ENCODE measurements at places on chromosomes 7 and 10.
A peak's percentile ranks its signal among the peaks of the same experiment; 100 is the strongest.

GRCh38 chr7:91880016-91880412, 488 bp downstream of the MTERF1 start:
- DNase-seq: no peak

DNA sequence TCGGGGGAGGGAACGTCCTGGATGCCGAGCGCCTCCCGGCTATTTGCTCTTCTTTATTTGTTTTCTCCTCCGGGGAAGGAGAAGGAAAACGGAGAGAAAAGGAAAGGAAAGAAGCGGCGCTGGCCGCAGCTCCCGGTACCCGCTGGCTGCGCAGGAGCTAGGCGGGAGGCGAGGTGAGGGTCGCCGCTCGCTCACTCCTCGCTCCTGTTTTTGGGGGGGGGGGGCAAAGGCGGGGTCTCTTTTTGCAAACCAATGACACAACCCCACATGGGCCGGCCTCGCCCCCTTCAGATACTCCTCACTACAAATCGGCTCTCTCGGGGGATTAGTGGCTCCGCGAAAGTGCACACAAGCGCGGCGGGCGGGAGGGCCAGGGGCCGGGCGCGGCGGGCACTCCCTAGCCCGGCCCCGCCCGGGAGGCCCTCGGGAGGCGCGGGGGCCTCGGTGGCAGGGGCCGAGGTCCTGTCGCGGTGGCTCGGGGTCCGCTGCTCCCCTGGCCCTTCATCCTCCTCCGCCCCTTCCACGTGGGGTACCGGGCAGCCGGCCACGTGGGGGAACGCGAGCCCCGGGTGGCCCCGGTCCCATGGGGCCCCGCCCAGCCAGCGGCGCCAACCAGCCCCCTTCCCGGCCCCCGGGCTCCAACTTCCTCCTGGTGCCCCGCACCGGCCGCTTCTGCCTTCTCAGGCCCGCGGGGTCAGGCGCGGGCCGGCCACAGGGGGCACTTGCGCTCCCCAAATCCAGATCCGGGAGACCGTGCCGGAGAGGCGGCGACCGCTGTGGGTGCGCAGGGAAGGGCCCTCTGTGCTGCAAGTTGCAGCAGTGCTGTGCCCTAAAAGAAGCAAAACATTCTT, 718 bp upstream of the CTBP2 start:
- DNase-seq: peak; percentile 37

- no peak for DNase-seq
Observed at GRCh38 chr10:124384172-124384571, 34.6 kb downstream of the OAT start.

GRCh38 chr10:62560201-62560819, 186.1 kb downstream of the ZNF365 start:
- DNase-seq: no peak

DNA sequence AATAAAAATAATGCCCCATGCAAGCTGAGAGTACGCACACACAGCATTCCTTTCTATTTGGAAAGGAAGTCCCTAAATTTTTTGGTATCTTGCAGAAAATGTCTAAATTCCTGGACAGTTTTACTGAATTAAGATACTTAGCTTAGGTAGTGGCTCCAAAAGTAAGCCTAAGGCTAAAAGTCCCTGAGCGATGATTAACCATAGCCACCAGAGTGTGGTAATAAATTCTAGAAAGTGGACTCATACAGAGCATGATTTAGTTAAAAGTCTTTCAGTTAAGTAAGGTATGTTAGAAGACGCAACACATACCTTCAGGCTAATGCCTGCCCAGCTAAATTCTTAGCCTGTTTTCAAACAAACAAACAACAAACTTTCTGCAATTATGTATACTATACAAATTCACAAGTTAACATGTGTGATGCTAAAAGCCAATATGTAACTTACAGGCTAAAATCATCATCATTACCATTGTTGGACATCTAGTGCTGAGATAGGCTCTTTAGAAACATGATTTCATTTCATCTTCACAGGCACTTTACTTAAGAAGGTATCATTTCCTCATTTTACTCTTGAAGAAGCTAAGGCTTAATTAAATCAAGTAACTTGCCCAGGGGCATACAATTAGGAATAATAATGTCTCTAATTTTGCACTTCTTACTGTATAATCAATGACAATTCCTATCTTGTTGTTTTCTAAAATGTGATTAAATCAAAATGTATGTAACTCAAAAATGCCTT, 261.4 kb upstream of the YAE1 start:
- DNase-seq: no peak

- no peak for DNase-seq
Observed at GRCh38 chr7:1176891-1177373, 16.9 kb upstream of the ZFAND2A start.

DNA sequence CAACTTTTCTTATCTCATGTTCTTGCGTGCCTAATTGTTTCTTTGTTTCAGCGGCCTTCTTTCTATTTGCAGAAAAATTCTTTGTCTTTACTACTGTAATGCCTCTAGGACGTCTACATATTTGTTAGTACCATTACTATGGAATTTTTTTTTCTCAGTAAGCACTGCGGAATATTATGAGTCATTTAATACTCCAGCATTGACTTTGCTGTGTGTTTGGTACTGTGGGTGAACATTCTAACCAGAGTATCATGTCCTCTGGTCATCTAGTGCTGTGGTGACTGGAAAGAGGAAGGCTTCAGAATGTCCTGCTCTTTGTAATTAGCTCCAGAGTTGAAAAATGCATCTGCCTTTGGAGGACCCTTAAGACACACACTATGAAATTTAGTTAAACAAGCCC, 58.5 kb upstream of the FERD3L start:
- DNase-seq: no peak

GRCh38 chr7:34749446-34749845, 91.4 kb downstream of the NPSR1 start:
- DNase-seq: no peak

GRCh38 chr10:75283671-75284470, 48.1 kb upstream of the COMTD1 start:
- no peak for DNase-seq

- no peak for DNase-seq
Observed at GRCh38 chr10:34826221-34826620, 11.1 kb upstream of the PARD3 start.

DNA sequence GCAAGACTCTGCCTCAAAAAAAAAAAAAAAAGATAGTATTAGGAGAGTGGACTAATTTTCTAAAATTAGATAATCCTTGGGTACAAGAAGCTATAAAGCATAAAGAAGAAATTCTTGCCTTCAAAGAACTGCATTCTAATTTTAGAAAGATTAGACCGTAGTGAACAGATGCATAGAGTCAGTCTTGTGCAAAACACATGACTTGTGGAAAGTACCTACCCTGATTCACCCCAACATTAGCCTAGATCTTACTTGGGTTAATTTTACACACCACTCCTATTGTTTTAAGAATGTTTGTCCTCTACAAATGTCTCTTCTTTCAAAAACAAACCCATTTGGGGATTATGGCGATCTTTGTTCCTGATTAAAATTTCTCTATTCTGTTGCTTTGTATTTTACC, 38.9 kb upstream of the SP8 start:
- no peak for DNase-seq

DNA sequence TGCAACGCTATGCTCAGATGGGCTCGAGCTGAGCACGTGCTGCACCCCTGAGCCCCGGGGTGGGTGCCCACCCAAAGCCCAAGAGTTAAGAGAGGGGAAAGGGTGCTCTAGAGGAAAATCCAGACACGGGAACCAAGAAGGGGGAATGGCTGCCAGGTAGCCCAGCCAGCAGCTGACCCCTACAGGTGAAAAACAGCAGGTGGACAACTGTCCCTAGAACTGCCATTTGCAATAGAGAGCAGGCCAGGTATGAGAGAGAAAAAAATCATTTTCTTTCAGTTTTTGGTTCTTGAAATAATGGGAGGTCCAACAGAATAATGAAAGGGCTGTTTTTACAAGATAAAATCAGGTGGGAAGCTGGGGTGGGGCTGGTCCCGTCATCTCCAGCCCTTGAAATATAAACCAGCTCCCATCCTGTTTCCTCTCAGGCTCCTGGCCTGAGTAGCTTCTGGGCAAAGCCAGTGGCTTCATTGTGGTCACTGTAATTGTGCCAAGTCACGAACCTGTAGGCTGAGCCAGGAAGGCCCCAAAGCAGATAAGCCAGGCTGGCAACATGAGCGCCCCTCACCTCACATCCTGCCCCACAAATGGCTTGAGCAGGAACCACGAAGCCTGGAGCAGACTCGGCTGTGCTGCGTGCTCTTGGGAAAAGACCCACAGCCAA, 257.8 kb downstream of the SNX10 start:
- DNase-seq: no peak

GRCh38 chr7:137768366-137768765, 78.4 kb downstream of the DGKI start:
- DNase-seq: no peak

DNA sequence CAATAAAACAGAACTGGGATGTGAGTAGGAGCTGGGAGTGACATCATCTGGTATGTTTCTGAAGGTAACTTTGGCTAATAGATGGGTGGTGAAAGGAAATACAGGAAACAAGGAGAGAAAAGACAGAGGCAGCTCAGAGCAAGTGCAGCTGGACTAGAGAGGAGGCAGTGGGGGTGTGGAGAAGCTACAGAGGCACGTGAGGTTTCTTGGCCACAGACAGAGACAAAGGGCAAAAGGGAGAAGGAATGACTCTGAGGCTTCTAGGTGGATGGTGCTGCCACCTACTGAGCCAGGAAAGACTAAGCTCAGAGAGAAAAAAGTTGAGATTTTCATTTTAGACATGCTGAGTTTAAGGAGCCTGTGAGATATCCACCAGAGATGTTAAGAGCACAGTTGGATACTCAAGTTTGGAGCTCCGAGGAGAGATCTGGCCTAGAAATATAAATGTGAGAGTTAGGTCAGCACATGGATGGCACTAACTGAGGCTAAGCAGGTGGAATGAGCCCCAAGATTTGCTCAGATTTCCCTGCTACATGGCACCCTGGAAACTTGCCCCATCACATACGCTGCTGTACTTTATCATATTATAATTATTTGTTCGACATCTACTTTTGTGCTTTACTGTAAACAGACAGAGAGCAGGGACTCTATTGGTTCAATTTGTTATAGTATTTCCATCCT, 293.0 kb upstream of the IMMP2L start:
- DNase-seq: no peak

- no peak for DNase-seq
Observed at GRCh38 chr7:155202106-155202871, 95.4 kb upstream of the INSIG1 start.

DNA sequence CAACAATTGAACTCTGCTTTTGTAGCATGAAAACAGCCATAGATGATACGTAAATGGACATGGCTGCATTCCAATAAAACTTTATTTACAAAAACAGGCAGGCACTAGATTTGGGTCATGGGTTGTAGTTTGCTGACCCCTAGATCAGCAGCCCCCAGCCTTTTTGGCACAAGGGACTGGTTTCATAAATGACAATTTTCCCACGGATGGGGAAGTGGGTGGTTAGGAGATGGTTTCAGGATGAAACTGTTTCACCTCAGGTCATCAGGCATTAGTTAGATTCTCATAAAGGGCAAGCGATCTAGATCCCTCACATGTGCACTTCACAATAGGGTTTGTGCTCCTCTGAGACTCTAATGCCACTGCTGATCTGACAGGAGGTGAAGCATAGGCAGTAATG, 16.5 kb upstream of the ANK3 start:
- no peak for DNase-seq

GRCh38 chr7:34311591-34311990, 346.4 kb upstream of the NPSR1 start:
- no peak for DNase-seq

GRCh38 chr10:58299580-58299979, 30.6 kb downstream of the CISD1 start:
- DNase-seq: no peak

DNA sequence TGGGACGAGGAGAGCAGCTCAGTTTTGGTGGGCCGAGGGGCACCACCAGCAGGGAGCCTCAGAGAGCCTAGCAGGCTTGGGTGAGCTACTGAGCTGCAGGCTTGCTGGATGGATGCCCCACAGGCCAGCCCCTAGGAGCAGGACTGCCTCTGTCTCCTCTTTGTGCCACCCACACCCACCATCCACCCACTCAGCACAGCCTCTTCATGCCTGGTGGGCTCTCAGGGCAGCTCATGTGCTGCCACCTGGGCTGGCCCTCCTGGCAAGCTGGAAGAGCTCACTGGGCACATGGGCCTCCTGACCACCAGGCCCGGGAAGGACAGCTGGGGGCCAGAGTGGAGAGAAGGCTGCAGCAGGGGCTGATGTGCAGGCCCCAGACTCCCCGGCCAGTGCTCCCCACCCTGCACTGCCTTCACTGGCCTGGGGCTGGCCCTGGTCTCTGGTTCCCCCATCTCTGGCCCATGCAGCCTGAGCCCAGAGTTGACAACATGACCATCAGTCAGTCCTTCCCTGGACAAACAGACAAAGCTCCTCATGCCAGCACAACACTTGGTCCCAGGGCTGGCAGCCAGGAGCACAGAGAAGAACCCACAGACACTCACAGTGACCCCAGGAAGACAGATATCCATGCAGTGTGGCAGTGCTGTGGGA, 8.2 kb downstream of the RASGEF1A start:
- DNase-seq: no peak

- DNase-seq: no peak
Observed at GRCh38 chr7:120413164-120413563, 140.2 kb downstream of the KCND2 start.

DNA sequence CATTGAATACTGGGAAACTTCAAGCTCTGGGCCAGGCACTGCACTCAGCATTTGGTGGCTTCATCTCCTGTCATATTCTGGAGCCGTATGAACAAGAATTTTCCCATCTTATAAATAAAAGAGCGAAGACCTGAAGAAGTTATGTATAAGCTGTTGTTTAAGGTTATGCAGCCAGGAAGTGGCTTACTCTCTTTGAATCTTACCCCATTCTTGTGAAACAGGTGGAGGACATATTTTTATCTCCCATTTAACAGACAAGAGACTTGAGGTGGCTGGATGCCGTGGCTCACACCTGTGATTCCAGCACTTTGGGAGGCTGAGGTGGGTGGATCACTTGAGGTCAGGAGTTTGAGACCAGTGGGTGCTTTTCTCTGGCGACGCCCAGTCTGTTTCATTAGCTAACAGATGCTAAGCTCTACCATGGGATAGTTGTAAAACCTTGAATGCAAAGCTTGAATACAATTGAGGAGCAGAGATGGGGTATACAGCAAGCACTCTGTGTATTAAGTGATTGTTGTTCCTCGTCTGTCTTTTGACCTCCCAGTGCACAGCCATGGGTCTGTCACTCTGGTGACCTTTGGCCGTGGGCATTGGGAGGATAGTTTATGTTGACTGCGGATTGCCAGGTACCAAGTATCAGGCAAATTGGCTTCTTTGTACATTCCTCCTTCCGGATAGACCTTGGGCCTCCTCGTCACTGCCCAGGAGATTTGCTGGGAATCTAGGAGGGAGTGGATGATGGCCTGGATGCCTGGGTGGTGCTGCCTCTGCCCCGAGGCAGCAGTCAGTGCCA, 85.8 kb downstream of the GRK5 start:
- no peak for DNase-seq

- DNase-seq: no peak
Observed at GRCh38 chr10:114538181-114538906, 119.7 kb downstream of the ABLIM1 start.

DNA sequence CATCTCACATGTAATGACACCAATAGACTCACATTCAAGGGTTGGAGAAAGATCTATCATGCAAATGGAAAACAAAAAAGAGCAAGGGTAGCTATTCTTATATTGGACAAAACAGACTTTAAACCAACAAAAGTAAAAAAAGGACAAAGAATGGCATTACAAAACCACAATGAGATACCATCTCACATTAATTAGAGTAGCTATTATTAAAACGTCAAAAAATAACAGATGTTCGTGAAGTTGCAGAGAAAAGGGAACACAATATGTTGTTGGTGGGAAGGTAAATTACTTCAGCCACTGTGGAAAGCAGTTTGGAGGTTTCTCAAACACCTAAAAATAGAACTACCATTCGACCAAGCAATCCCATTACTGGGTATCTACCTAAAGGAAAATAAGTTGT, 197.0 kb downstream of the SNX13 start:
- no peak for DNase-seq

Measured in esophagus squamous epithelium (tissue), 5 donors.